ENCODE measurements at places on chromosomes 13 and 19. TPM values are rescaled to one million over a fixed set of nuclear protein-coding genes. Genes with fewer than 3 reads are reported as not detected.

DNA sequence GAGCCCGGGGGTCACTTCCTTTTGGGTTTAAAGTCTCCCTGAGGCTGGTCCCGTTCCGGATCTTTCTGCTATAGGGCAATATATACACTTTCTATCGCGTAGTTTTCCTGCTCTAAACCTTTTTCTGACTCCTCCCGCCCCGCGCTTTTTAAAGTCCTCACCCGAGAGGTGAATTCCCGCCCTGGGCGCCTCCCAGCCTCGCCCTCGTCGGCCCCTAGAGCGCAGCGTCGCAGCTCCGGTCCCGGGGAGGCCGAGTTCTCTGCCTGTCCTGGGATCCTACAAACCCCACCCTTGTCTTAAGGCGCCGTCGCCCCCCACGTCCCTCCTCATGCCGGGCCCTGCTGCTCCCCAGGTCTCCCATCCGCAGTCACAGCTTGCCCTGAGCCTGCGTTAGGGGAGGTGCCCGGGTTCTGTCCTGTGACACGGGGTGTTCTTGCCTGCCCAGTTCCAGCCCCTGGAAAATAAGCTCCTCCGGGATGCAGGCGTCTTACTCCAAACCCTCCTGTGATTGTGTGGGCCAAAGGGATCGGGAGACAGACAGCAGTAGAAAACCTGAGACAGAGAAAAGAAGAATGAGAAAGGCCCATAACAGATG, 491 bp downstream of the ZNF525 start:
- no peak for DNase-seq

- no peak for DNase-seq
Observed at GRCh38 chr19:46367426-46367825, 20.5 kb downstream of the PPP5C start.

DNA sequence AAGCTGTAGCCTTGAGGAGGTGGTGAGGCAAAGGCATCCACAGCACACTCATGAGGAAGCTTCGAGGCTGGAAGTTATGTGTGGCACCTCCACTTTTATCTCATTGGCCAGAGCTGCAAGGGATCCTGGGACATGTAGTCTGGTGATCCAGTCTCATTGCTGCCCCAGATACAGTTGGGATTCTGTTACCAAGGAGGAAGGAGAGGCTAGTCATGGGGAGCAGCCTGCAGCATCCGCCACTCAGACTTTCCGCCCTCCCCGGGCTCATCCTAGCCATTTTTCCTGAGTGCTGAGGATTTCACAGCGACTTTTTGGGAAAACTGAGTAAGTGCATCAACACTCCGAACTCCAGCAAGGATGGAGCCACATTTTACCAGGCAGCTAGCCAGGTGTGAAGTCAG, 74.4 kb downstream of the DPF1 start:
- peak; percentile 22 for DNase-seq

B3GNT8 gene
- under 0.01 TPM for total RNA-seq
